ENCODE measurements at places on chromosomes 3 and 15.

- peaks cover 5% of the 10 kb centered on the region for H3K4me1 ChIP-seq
- peaks cover 4% of the 10 kb centered on the region for H3K36me3 ChIP-seq
- H3K27me3 ChIP-seq, result peaks cover 10% of the 10 kb centered on the region
- DNase-seq, result no peak
- H3K27ac ChIP-seq, result no peak overlapping the region
Measured at GRCh38 chr3:39376959-39377634, 6.1 kb upstream of the SLC25A38 start.

GRCh38 chr15:42728560-42728959 is 8.4 kb downstream of the CDAN1 start:
- no peak overlapping the region for H3K27ac ChIP-seq
- DNase-seq, result peak; percentile 50
- peaks cover 20% of the 10 kb centered on the region for H3K36me3 ChIP-seq

DNA sequence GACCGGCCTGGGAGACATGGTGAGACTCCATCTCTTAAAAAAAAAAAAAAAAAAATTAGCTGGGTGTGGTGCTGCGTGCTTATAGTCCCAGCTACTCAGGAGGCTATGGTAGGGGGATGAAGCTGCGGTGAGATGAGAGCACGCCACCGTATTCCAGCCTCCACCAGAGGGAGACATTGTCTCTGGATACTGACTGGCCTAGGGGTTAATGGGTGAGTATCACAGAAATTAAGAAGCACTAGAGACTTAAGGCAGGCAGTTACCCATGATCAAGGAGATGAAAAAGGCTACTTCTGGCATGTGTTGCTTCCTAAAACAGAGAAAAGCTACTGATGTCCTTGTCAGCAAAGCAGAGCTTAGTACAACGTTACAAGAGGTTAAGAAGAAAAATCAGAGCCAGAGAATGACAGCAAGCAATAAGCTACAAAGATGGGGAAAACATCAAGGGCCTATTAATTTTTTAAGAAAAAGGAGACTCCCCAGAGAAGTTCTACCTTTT is 8.6 kb downstream of the TFRC start:
- no peak overlapping the region for H3K27ac ChIP-seq
- H3K27me3 ChIP-seq, result no peaks in the 10 kb centered on the region
- peaks cover 28% of the 10 kb centered on the region for H3K36me3 ChIP-seq
- DNase-seq, result no peak
- no peak overlapping the region for H3K4me3 ChIP-seq

GRCh38 chr3:52561028-52561747 is 24.8 kb downstream of the UQCC5 start:
- H3K27ac ChIP-seq, result no peak overlapping the region
- no peak overlapping the region for H3K4me3 ChIP-seq
- H3K4me1 ChIP-seq, result peaks cover 4% of the 10 kb centered on the region
- no peaks in the 10 kb centered on the region for H3K27me3 ChIP-seq
- DNase-seq, result no peak
- peaks cover 31% of the 10 kb centered on the region for H3K36me3 ChIP-seq

- H3K27me3 ChIP-seq, result no peaks in the 10 kb centered on the region
- H3K4me3 ChIP-seq, result no peak overlapping the region
- H3K27ac ChIP-seq, result no peak overlapping the region
- H3K36me3 ChIP-seq, result peaks cover 13% of the 10 kb centered on the region
- H3K4me1 ChIP-seq, result no peaks in the 10 kb centered on the region
Measured at GRCh38 chr3:121473001-121473400, 72.8 kb downstream of the POLQ start.

All from type B pancreatic cell (in vitro differentiated cells).